ENCODE measurements at places on chromosomes 6 and 20.

GRCh38 chr6:137792160-137793033 lies 74.7 kb upstream of the TNFAIP3 start:
- DNase-seq, result no peak

DNA sequence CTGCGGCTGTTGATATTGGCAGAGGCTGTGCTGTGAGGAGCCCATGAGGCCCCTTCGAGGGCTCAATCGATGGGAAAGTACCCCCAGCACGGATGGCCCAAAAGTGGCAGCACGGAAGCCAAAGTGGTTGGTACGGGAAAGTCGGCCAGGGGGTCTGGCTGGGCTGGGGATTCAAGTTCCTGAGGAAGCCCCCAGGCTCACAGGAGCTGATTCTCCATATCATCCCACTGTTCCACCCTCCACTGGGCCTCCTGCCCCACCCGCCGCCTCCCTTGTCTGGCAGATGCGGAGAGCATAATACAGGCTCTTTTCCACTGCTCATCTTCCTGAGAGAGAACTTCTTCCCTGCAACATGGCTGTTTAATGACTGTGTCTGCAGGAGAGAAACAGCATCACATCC lies 217.8 kb upstream of the CST7 start:
- no peak for DNase-seq

- DNase-seq, result no peak
Observed at GRCh38 chr6:155364844-155365437, 50.7 kb upstream of the TFB1M start.

DNA sequence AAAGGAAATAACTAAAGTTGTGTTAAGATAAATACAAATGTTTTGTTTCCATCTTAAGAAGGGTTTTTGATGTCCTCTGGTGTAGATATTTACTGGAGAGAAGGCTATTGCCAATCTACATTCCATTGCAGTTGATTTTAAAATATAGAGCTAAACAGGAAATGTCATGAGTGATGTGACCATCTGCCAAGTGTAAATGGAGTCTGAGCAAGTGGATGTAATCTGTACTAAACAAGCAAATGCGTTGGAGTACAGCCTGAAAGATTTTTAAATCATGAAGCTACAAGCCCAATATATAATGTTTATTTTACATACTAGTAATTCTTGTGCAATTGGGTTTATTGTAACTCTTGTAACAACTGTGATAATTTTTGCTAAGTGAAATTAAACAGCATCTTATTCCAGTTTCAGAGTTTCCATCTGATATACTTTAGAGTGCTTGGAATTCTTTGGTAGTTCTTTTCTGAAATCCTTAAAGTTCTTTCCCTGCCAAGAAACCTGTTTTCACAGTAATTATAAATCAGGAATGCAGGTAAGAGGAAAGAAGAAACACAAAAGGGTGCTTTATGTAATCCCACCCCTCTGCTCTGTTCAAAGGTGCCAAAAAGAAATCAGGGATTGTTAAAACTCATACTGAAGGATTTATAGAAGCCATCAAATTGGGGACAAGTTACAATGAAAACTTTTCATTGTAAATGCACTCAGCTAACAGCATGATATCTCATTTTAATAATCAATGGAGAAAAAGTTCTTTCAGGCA lies 47.2 kb upstream of the FLRT3 start:
- no peak for DNase-seq

DNA sequence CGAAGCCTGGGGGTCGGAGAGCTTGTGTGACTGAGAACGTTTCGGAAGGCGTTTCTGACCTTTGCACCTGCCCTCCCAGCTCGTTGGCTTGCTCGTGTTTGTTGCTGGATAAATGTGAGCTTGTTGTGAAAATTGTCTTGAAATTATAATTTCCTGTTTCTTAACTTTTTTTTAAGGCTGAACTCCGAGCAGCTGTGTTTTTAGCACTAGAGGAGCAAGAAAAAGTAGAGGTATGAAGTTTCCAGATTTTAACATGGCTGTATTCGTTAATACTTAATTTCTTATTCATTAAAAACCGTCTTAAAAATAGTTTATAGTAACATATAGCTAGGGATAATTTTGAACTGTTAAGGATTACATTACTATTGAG lies 672 bp downstream of the CEP43 start:
- DNase-seq, result no peak

DNA sequence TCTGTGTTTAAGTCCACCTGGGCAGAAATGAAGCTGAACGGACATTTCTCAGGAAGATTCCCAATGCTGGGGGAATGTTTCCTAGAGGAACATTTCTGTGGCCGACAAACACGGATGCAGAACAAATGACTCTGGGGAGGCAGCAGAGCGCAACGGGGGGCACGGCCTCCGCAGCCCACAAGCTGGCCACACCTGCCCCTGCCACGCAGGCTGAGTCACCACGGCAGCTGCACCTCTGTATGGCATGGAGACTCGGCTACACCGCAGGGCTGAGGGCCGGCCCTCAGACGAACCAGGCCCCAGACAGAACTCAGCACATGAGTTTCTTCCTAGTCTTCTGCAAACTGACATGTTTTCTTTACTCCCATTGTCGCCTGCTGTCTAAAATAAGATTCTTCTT lies 10.0 kb upstream of the PRR18 start:
- no peak for DNase-seq

GRCh38 chr6:73085443-73085871 lies 139.8 kb downstream of the KHDC1L start:
- DNase-seq, result no peak

GRCh38 chr6:137286916-137287315 lies 67.7 kb upstream of the IFNGR1 start:
- no peak for DNase-seq

DNA sequence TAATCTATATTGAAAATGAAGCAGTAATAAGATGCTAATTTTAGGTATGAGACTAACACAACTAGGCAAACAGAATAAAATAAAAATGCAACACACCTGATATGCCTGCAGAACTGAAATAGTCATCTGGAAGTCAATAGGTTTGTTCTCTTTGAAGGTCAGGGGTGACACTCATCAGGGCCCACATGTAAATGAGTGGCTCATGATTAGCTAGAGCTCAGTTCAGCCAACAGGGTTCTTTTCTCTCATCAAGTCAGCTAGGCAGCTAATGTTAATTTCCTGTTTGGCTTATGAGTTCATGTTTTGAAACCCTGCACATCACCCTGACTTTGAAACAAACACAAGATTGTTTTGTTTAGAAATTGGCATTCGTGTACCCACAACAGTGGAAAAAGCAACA lies 23.8 kb downstream of the SMLR1 start:
- DNase-seq, result no peak
